ENCODE measurements at places on chromosomes 4 and X.

DNA sequence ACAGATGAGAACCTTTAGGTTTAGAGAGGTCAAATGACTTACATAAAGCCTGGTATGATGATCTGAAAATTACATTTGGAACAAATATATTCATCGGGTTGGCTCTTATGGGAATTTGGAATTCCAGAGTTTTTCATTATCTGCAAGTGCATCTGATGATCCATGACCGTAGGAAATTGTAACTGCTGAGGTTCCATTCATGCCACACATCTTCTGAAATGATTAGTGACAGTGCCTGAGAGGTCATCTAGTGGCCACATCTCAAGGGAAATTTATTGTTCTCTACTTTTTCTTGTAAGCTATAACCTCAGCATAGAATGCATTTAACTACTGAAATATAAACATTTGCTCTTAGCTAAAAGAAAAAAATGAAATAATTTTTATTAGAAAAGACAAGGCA lies 105.8 kb upstream of the NWD2 start:
- DNase-seq, result no peak

- DNase-seq, result no peak
These were observed 143.9 kb upstream of the TBL1X start for GRCh38 chrX:9320940-9321339.

GRCh38 chrX:68345025-68345424 lies 88.3 kb downstream of the OPHN1 start:
- no peak for DNase-seq

DNA sequence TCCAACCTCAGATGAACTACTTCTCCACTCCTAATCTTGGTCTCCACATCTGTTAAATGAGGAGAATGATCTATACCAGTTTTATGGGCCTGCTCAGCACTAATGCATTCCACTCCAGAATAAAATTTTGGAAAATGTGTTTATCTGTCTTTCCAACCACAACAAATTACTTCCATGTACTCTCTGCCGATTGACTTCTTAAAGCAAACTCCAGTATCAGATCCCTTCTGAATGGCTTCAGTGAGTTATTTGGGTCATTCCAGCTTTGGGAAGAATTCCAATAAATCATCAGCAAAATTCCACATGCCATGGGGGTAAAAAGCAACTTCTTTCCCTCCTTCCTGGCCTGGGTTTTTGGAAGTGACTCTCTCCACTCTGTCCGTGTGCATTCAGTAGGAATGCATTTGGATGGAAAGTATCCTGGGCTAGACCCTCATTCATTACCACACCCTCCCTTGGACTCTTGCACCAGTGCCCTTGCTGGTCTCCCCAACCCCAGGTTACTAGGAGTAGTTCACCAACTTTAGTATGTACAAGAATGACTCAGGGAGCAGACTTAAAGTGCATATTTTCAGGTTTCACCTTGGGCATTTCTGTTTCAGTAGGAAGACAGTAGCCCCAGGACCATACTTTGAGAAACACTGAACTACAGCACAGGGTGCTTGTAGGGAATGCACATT lies 15.4 kb upstream of the ADH6 start:
- DNase-seq, result no peak

DNA sequence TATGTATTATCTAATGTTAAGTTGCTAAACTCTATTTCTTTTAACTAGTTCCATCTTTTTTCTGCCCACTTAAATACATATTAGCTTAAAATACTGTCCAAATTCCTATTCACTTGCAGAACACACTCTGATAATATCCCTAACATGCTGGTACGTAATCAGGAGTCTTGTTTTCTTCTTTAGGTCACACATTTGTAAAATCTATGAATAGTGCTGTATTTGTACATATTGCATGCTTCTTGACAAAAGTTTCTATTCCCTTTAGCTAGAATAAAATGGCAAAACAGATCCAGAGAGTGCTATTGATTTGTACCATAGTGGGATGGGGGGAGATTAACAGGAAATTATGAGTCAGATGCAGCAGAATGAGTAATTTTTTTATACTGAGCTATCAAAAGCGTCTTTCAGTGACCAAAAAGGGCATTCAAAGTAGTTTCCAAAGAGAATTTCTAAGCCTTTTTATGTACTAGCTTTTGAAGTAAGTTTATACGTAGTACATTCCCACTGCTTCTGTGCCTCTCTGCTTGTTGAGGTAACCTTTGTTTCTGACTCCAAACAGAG lies 126.5 kb downstream of the PTPN13 start:
- DNase-seq, result peak; percentile 17

Measured in fibroblast of skin of left quadriceps (primary cell).